Foreskin fibroblast (primary cell): ENCODE measurements at places on chromosomes 1 and 21.
A peak's percentile ranks its signal among the peaks of the same experiment; 100 is the strongest.

- peak; percentile 57 for DNase-seq
Observed at GRCh38 chr1:235632506-235633401, 16.8 kb downstream of the GNG4 start.

DNA sequence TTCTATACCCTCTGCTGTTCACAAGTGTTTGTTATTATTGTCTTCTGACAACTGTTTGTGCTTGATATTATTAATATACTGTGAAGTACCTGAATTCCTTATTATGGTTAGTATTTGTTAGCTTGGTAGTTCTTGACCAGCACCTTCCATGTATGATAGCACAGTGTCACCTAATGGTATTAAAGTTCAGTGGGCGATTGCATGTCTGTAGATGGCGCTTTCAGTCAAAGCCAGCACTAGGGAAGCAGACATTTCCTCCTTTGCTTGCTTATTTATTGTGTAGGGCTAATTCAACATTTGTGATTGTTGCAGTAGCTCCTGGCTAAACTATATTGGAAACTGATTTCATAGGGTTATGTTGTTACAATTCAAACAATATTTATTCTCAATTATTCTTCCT, 218.0 kb downstream of the ZP4 start:
- DNase-seq: no peak

GRCh38 chr1:239841631-239842030, 250.1 kb upstream of the FMN2 start:
- no peak for DNase-seq

DNA sequence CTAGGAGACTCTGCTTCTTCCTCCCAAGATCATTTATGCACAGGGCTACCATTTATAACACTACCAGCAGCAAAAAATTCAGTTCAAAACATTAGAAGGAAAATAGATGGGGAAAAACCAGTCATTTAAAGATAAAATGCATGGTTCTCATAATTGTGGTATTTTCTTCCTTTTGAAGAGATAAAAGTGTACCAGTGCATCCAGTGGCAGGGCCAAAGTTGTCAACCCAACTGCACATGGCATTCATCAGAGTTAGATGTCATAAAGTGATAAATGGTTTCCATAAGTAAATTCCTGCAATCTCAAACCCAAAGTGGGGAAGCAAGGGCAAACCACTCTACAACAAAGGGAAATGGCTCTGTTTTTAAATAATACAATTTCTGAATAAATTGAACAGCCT, 119.1 kb upstream of the DMRTA2 start:
- DNase-seq: no peak

DNA sequence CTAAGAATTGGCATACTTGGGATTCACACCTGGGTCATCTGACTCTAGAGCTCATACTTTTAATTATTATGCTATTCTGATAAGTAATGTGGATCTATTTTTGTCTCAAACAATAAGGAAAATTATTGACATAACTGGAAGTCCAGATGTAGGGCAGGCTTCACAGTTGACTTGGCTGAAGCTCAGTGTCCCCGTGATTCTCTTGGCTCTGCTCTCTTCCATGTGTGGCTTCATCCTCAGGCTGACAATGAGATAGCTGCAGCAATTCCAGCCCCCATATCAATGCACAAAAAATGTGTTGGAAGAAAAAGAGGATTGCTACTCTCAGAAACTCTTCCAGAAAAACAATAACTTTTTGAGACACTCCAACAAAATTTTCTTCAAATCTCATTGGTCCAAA, 23.8 kb downstream of the HSD11B1 start:
- no peak for DNase-seq
